Tibial nerve (tissue), 4 donors: ENCODE measurements at places on chromosomes 11 and 22.

DNA sequence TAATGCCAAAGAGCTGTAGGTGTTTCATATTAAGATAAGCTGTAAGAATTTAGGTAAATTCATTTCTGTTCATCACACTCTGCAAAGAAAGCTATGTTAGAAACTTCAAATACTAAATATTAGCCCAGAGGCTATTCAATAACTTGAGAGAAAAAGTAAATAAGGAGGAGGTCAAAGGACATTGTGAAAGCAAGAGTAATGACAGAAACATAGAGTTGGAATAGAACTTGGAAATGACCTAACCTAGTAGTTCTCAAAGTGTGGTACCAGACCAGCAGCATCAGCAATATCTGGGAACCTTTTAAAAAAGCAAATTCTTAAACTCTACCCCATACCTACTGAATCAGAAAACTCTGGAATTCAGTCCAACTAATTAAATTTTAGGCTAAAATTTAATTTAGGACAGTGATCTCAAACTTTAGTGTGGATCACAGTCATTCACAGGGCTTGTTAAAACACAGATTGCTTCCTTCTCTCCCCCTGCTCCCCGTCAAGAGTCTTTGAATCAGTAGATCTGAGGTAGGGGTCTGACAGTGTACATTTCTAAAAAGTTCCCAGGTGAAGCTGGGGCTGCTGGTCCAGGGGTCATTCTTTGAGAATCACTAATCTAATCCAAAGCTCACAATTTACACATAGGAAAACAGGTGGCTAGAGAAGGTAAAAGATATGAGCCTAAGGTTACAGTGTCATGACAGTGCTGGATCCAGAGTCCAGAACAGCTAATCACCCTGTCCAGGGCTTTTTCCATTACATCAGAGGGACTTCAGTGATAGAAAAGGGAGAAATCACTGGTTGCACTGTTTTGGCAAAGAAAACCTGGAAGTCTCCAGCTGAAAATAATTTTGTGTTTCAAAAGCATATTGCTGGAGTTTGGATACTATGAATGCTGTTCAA is 241.1 kb downstream of the SOX6 start:
- DNase-seq: no peak

DNA sequence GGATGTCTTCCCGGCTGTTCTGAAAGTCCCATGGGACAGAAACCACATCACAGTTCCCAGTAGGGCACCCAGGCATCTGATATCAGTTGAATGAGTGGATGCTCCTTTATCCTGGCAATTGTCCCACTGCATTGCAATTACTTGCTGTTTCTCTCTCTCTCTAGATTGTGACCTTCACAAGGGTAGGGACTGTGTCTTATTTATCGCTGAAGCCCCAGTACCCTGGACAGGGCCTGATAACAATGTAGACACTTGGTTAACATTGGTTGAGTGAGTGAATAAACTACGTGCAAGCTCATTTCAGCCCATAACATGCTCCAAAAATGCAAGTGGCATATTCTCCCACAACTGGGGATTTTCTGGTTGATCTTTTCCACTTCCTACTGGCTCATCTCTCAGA is 193.7 kb upstream of the NARS2 start:
- no peak for DNase-seq

DNA sequence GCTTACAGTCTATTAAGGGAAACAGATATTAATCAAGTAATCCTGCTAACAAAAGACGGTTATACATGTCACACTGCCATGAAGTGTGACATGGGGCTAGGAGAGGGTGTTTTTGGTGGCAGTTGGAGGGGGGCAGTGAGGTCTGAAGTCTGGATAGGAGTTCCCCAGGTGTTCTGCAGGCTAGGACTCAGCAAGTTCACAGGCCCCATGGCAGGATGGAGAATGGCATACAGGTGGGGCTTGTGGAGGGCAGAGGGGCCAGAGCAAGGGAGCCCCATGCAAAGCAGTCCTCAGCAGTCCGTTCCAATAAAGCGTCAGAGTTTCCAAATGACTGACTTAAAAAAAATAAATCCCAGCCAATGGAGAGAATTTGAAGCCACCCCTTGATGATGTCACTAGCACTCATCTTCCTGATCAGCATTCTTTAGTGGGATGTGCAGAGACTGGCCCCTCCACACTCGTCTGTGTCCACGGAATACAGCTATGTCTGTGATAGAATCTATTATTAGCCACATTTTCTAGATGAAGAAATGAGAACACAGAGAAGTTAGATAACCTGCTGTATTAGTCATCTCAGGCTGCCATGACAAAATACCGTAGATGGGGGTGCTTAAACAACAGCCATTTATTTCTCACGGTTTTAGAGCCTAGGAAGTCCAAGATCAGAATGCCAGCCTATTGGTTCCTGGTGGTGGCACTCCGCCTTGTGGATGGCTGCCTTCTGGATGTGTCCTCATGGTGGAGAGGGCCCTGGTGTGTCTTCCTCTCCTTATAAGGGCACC is 32.6 kb downstream of the PRDM11 start:
- no peak for DNase-seq

GRCh38 chr11:117979481-117980211 is 6.5 kb upstream of the IL10RA start:
- DNase-seq: no peak

DNA sequence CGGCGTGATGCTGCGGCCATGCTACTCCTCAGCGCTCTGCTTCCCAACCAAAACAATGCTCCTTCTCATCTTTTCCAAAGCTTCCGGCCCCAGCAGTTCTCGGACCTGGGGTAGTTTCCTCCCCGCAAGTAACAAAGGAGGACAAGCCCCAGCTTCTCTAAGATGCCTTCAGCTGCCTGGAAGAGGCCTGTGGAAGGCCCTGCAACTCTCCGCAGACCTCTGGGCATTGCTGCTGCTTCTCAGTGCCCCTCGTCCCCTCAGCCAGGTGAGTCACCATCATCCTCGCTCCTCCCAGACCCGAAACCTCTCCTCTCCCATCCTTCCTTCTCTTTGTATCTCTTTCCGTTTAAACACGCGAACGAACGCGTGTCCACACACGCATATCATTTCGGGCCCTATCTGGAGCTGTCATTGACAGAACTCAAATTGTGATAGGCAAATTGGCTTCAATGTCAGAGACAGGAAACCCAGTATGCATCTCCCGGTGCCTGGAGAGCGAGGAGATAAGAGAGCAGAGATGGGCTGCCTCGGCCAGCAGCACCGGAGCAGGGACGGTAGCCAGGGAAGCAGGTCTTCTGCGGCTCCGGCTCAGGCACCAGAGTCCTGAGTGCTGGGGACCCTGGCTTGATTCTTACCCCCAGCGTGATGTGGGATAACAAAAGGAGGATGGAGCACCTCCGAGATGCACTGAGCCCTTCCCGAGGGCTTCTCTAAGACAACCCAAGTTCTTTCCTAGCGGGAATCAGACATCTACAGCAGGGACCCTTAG is 22.0 kb upstream of the JAM3 start:
- DNase-seq: no peak

DNA sequence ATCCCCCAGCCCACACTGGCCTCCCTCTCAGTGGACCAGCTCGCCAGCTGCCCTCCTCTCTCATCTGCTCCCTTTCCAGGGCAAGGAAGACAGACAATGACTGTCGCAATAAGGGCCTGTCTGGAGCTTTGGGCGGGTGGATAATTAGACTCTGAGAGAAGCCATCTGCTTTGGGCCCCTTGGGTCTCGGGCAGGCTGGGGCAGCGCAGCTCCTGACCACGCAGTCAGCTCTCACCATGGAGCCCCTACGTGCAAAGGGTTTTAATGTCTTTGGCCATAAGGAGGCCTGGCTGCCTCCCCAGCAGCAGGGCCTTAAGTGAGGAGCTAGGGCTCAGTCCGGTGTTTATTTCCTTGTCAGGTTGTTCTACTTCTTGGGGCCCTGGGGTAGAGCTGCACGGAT is 153.9 kb downstream of the CHST1 start:
- DNase-seq: no peak

- no peak for DNase-seq
Measured at GRCh38 chr11:117239295-117239694, 6.8 kb downstream of the RNF214 start.

DNA sequence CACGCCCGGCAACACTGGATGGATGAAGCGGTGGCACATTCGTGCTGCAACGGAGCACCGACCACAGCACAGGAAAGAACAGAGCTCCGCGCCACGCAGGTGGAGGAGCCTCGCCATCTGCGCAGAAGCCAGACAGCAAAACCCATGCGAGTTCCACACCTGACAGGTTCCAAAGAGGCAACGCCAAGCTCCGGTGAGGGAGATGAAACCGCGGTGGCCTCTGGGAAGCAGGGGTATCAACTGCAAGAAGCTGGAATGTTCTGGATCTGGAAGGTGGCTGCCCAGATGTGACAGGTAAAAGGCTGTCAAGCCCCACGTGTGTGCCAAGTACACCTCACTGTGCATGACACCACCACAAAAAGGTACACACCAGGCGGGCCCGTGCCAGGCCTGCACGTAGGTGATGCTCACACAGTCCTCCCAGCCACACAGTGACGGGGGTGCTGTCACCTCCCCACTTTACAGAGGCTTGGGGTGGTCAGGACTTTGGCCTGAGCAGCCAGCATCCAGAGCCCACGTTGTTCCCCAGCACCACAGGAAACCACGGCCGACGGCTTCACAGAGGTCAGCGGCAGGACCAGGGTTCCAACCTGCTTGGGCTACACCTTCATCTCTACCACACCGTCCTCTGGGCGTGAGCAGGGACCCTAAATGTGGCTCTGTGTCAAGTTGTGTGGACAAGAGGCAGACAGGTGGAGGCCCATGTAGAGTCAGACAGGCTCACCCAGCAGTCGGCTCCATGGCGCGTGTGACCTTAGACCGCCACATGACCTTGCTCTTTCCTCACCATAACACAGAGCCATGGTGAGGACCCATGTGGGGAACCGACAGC is 19.7 kb upstream of the EFCAB6 start:
- DNase-seq: no peak

- DNase-seq: no peak
Measured at GRCh38 chr11:66625041-66625751, 8.8 kb downstream of the RBM14 start.

DNA sequence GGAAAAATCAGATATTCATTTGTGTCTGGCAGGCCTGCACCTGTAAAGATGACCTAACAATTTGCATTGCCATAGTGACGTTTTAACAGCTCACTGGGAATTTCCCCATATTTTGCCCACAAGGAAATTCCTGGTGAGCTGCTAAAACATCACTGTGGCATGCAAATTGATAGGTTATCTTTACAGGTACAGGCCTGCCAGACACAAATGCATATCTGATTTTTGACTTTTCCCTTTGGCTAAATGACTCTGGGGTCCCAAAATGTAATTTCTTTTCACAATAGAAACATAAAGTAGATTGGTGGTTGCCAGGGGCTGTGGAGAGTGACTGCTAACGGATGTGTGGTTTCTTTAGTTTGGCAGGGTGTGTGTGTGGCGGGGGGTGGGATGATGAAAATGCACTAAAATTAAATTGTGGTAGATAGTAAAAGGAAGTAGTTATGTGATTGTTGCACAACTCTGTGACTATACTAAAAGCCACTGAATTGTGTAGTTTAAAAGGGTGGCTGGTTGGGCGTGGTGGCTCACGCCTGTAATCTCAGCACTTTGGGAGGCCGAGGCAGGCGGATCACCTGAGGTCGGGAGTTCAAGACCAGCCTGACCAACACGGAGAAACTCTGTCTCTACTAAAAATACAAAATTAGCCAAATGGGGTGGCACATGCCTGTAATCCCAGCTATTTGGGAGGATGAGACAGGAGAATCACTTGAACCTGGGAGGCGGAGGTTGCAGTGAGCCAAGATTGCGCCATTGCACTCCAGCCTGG is 18.5 kb upstream of the FEZ1 start:
- peak; percentile 29 for DNase-seq

DNA sequence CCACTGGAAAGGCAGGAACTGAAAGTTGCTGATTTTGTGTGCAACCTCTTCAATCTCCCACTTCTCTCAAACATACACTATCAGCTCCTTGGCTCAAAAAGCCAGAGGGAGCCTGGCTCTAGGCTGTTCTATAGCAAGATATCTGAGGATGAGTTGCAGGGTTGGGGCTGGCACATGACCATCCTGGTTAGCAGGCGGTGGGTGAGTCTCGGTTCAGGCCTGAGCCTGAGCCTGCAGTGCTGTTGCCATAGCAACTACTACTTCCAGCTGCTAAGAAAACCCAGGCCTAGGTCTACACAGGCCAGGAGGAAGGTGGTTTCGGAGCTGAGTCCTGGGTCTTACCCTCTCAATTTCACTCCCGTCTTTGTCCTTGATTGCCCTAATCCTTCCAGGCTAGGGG is 39.0 kb downstream of the CWC15 start:
- no peak for DNase-seq

DNA sequence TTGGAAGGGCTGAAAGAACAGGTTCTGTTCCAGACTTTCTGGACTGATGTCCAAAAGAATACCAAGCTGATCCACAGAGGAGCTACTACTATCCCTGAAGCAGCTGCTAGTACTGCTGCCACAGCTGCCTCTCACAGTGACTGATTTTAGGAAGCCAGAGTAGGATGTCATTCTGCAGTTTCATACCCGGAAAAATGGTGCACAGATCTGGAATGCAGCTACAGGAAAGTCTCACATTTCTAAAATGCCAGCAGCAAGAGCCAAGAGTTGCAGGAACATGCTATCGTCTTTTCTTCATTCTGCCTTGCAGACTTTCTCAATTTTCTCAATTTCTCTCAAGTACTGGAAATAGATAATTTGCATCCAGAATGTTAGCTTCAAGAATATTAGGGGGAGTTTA is 19.4 kb upstream of the CCDC179 start:
- no peak for DNase-seq

DNA sequence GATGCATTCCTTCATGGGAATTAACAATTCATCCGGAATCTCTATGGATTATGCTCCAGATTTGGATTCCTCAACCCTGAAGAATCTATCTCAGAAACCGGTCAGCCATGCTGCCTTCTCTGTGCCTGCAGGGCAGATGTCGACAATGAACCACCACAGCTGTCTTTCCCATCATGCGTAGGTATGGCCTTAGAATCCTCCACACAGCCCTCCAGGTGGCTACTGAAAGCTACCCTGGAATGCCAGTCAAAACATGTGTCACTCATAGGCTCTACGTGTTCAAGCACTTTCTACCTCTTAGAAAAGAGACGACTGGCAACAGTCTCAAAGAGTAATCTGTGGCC is 19.4 kb downstream of the MAML2 start:
- no peak for DNase-seq

DNA sequence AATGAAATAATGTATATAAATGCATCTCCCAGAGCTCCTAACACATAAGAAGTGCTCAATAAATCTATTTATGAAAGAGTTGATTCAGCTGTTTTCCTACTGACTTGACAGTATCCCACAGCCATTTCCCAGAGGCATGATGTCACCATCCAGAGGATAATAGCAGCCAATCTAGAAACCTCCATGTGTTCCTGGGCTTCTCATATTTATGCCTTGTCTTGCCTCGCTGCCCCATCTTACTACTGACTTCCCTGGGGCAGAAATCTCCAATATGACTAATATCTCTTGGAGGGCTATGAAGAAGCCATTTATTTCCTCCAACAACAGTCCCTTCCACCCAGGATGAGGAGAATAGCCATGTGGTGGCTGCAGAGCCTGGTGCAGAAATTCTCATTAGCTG is 115.4 kb upstream of the NAV2 start:
- no peak for DNase-seq

DNA sequence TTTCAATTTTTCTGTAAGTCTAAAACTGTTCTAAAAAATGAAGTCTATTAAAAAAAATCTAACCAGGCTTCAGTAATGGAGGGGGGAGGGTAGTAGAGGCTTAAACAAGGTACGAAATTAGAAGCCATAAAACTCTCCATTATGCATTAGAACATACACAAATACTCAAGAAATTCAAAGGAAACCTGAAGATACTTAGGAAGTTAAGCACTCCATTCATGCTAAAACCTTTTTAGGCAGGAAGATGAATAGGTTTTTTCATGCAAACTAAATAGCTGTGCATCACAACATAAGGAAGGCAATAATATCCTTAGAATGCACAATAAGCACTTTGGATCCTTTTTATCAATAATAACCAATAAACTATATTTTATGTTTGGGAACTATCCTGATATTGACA is 2.4 kb downstream of the RAB6A start:
- no peak for DNase-seq
